ENCODE measurements at places on chromosomes 1 and 21.

GRCh38 chr1:165924117-165924516 is 96.7 kb downstream of the UCK2 start:
- DNase-seq = no peak

DNA sequence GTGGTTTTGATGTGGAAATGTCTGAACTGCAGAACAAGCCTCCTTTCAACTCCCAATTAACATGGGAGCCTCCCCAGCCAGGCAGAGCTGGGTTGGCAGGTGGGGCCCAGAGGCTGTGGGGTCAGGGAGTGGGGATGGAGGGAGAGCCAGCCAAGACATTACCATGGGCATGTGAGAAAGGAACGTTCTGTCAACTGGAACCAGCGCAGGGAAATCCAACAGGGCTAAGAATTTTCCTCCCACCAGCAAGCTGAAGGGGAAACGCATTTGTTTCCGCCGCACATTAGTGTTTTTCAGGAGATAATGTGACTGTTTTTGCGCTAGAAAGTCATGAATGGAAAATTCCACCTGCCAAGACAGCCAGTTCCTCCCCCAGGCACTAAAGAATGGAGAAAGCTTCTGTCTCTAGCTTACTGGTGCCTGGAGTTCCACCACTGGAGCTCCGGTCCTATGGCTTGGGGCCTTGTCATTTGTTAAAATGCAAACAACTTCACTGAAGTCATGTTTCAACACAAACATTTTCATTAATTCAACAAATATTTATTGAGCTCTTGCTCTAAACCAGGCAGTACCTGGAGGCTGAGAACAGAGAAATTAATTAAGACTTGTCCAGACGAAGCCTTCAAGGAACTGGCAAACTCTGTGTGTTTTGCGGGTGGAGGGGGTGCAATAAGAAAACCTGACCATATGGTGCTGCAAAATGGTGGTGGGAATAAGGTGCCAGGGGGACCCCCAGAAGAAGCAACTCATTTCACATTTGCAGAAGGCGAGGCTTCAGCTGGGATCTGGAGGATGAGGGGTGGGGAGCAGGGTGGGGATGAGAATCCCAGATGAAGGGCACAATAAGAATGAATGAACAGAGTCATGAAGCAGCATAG is 305.1 kb downstream of the MATN1 start:
- no peak for DNase-seq

DNA sequence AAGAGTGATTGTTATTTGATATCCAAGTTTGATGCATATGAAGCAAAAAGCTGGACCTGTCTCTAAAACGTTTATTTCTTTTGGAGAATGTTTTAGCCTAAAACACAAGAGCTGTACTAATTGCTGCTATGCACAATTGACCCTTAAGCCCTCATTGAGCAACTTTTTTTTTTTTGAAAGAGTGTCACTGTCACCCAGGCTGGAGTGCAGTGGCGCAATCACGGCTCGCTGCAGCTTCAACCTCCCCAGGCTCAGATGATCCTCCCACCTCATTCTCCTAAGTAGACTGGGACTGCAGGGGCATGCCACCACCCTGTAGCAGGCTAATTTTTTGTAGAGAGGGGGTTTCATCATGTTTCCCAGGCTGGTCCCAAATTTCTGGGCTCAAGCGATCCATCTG is 129.1 kb downstream of the PIK3R3 start:
- DNase-seq = no peak

GRCh38 chr1:2882966-2883696 is 81.6 kb upstream of the TTC34 start:
- DNase-seq = no peak

GRCh38 chr21:36415375-36415774 is 30.2 kb downstream of the CHAF1B start:
- DNase-seq = no peak

DNA sequence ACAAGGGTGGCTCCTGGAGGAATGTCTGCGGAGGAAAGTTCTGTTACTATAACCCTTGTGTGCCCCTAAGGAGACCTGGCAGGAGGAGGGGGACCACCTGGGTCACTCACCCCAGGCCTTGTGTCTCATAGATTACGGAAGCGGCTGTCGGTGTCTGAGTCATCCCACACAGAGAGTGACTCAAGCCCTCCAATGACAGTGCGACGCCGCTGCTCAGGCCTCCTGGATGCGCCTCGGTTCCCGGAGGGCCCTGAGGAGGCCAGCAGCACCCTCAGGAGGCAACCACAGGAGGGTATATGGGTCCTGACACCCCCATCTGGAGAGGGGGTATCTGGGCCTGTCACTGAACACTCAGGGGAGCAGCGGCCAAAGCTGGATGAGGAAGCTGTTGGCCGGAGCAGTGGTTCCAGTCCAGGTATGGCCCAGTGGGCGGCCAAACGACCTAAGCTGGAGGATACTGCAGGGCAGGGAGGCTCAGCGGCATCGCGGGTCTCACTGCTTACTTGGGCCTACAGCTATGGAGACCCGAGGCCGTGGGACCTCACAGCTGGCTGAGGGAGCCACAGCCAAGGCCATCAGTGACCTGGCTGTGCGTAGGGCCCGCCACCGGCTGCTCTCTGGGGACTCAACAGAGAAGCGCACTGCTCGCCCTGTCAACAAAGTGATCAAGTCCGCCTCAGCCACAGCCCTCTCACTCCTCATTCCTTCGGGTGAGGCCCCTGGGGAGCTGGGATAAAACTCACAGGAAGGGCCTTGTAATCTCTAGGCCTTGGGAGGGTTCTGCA is 101.4 kb downstream of the PIK3R3 start:
- no peak for DNase-seq

- no peak for DNase-seq
These were observed 97.4 kb upstream of the ADGRL2 start for GRCh38 chr1:81703391-81703755.

DNA sequence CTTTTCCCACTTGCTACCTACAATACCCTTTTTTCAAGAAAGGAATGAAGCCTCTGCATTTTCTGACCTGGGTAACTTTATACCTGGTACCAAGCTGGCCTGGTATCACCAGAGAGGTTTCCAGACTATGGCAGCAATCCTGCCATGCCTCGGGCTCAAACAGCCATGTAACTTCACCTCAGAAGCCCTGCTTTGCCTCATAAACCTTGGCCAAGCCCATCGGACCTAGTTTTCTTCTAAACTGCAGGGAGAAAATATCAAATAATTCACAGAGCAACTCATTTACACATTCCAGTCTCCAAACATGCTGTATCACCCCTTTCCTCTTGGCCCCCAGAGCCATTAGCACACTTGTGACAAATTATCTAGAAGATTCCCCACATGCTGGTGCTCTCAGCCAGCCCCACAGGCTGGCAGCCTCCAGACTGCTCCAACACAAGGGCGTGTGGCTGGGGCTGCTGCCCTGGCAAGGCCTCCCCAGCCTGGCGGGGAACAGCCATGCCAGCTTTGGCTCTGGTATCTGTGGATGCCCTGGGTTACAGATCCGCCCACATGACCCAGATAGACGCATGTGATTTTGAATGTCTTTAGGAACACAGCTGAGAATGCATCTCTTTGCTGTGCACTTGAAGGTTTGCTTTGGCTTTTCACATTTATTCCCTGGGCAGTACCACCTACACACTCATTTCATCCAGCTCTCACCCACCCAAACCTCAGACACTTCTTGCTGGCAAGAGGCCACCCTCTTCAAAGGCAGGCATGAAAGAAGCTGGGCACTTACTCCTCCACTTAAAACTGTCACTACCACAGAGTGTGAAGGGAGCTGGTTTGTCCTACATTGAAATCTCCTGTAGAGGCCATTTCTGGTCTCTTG is 70.0 kb upstream of the BCAR3 start:
- DNase-seq = no peak

DNA sequence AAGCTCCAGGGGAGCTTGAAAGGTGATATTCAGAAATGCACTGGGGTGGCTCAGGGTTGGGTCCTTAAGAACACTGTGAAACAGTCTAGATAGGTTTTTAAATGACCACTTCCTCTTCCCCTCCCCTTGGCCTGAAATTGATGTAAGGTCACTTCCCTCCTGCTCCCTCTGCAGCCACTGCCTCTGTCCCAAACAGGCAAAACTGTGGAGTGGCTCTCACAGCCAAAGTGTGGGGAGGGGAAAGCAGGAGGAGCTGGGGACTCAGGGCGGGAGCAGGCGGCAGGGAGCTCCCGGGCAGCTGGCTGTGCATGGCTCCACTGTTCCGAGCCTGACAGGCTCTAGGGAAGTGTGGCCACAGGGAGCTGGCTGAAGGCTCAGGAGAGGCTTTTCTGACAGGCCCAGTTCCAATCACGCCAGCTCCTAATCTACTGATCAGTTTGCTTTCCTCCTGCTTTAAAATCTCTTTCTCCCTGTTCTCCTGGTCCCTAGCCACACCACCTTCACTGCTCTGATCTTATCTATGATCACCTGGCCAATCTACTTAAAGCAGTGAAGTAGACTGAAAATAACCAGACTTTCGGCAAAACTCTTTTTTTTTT is 5.1 kb upstream of the CSRP1 start:
- DNase-seq = no peak

GRCh38 chr21:44046734-44047133 is 34.6 kb downstream of the TRAPPC10 start:
- no peak for DNase-seq

- no peak for DNase-seq
These were observed 104.1 kb downstream of the SYF2 start for GRCh38 chr1:25128121-25128621.
